ENCODE measurements at places on chromosomes 7 and 10.
A peak's percentile ranks its signal among the peaks of the same experiment; 100 is the strongest.

DNA sequence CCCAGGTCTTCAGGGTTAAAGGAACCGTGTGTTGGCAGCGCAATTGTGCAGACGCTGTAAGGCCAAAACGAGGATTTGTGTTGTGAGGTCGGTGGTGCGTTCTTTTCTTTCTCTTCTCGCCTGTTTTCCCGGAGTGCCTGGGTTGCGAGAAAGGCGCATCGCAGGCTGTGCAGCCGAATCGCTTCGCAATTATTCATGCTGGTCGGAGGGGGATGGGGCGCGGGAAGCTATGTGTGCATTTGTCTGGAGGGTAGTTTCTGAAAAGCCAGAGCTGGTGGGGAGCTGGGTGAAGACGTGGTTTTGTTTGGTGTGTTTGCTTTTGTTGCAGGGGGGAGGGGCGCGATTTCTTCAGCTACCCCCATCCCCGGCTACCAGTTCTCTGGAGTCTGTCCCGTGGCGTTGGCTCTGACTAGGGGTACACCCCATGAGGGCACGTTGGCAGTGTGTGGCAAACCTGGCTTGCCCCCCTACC is 2.1 kb downstream of the MXI1 start:
- DNase-seq, result peak; percentile 41

DNA sequence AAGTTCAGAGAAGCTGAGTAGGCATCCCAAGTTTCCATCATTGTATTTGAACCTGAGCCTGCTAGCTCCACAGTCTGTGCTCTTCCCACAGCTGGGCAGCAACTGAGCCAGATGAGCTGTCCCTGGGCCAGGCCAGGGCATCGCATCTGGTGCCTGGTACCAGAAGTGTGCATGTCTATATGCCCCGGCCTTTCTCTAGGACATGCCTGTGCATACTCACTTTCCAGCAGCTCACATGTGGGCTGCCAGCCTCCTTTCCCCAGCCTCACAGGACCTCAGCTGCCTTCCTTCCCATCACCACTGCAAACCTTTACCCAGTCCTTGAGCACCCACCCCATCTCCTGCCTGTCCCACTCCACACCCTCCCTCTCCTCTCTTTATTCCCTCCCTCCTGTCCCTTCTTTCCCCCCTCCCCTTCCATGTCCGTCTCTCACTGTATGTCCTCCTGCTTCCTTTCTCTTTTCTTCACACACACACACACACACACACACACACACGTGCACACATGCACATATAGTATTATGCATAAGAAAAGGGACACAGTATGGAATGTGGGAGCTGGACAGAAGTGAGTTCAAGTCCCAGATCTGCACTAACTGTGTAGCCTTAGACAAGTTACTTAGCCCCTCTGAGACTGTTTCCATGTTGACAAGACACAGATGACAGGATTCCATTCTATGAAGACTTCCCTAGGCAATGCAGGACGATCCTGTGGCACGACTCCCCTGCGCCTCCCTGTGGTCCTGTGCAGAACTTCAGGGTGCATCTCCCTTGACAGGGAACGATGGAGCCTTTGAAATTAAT is 10.9 kb downstream of the CDHR1 start:
- peak; percentile 15 for DNase-seq

DNA sequence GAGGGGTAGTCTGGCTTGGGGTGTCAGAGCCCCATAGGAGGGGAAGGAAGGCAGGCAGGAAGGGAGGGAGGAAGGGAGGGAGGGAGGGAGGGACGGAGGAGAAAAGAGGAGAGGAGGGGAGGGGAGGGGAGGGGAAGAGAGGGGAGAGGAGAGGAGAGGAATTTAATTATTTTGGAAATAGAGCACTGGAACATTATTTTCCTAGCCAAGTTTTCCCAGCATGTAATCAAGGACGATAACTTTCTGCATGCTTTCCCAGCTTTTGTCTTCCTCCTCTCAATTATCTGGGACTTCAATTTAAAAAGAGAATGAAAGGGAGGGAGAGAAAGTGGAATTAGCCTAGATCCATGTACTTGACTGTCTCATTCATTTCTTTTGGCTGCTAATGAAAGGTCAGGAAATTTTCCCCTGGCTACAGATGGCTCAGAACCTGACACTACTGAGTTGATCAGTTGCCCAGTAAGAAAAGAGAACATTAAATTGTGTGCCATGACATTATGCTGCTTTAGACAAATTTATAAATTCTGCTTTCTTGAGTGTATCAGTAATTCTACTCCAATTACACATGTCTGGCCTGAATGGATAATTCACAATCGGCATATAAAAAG is 148.8 kb downstream of the LRRC4 start:
- DNase-seq, result no peak

DNA sequence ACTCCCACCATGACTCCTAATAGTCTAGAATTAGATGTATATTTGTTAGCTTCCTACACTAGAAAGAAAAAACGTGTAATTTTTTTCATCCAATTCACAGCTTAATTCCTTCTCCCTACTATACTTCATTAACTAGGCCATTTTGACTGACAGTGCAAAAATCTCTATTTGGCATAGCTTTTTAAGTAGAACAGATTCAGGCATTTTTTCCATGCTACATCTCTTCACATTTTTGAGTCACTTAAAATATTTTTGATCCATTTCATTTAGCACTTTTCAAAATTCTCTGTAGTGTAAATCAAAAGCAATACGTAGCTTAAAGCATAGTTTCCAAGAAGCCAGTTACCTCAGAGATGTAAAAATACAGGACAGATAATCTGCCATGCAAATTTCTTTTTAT is 391.1 kb upstream of the NPVF start:
- DNase-seq, result no peak

DNA sequence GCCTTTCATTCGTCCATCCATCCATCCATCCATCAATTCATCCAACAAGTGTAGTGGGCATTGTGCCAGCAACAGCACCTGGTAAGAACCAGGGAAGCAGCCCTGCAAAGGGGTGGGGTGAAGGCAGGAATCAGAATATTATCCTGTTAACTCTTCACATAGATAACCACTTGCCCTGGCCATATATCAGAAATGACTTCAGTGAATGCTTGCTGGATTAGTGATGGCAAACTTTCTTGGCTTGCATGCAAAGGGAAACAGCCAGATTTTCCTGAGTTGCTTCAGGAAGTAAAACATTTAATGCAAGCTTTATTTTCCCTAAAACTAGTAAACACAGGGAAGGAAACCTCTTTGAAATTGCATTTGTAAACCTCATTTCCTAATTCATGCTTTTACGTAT is 743 bp downstream of the OR2A5 start:
- no peak for DNase-seq

- DNase-seq, result no peak
Measured at GRCh38 chr10:6354168-6354772, 151.5 kb downstream of the PFKFB3 start.

GRCh38 chr10:58781873-58782488 is 269.3 kb downstream of the BICC1 start:
- DNase-seq, result peak; percentile 36

DNA sequence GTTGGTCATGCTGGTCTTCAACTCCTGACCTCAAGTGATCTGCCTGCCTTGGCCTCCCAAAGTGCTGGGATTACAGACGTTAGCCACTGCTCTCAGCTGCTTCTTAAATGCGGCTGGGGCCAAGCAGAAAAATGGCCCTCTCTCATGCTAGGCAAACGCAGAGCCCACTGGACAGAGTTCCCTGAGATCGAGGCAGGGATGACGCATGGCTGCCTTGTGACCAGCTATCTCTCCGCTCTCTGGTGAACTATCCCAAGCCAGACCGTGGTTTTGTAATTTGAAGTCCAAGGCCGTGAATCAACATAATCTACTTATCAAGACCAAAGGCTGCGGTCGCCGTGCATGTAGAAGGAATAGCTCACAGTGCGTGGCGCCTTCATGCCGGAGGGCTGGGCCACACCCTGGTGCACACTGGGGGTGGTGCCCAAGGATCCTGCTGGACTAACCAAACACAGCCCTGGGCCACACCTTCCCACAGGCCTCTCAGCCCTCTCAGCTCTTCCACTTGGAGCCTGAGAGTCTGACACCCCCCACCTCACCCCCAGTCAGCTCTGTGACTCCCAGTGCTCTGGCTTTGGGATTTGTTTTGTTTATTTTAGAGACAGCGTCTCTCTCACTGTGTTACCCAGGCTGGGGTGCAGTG is 88.1 kb upstream of the CUX1 start:
- DNase-seq, result no peak

Measured in HFF-Myc (cell line).